Stimulated activated effector memory CD8-positive, alpha-beta T cell treated with anti-CD3 and anti-CD28 coated beads, Interleukin-12 subunit alpha, Interleukin-12 subunit beta, amount 100 ng/mL, for 72 hours (primary cell): ENCODE measurements at places on chromosomes 4 and X.

GRCh38 chrX:44947995-44948394, 75.0 kb downstream of the KDM6A start:
- DNase-seq: no peak

DNA sequence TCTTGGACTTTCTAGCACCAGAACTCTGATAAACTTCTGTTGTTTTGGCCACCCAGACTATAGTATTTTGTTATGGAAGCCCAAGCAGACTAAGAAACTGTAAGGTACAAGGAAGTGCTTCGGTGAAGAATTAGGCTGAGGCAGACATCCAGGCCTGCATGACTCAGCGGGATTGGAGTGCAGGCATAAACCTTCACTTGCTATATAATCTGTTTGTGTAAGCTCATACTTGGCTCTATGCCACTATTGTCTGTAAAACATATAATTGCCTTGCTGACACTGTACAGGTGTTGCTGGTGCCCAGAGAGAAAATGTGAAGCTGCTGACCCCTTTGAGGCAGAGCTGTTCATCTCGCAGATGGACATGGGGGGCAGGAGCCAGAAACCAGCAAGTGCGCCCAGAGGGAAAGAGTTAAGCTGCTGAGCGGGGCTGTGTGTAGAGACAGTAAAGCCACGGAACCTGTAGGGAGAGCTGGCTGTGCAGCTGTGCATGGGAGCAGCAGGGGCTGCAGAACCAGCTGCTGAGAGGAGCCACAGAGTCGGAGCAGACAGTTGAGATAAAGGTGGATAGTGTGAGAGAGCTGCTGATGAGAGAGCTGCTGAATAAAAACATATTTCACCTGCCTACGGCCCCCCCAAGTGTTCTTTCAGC, 96.2 kb downstream of the RBM46 start:
- no peak for DNase-seq

DNA sequence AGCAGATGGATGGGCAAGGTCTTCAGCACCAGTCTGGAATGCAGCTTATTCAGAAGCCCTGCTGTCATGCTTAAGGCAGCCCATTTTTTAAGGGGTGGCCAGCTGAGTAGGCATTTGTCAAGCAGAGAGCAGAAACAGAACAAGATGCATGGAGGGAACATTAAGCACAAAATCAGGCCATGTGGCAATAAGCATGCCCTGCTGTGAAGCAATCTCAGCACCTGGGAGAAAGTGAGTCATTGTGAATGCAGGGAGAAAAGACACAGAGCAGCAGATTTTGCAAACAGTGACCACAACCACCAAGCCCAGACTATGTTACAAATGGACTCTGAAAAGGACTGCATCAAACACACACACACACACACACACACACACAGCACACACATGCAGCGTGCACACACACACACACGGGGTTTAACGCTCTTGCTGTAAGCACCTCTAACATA, 94.1 kb upstream of the GALNT7 start:
- DNase-seq: no peak

DNA sequence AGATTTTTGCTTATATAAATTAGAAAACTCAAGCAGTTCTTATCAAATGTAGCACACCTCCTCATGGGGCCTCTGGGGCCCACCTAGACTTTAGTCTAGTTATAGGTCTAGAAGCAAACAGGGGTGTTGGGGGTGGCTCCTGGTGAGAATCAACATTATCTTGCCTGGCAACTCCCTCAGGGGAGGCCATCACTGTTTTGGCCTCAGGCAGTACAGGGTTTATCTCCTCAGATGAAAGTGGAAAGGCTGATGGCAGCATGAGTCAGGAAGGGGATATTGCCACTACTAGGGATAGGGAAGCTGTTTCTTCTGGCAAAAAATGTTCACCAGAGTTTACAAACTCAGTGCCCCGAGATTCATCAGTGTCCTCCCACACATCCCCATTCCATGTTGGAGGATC, 232.4 kb upstream of the BMP3 start:
- no peak for DNase-seq

DNA sequence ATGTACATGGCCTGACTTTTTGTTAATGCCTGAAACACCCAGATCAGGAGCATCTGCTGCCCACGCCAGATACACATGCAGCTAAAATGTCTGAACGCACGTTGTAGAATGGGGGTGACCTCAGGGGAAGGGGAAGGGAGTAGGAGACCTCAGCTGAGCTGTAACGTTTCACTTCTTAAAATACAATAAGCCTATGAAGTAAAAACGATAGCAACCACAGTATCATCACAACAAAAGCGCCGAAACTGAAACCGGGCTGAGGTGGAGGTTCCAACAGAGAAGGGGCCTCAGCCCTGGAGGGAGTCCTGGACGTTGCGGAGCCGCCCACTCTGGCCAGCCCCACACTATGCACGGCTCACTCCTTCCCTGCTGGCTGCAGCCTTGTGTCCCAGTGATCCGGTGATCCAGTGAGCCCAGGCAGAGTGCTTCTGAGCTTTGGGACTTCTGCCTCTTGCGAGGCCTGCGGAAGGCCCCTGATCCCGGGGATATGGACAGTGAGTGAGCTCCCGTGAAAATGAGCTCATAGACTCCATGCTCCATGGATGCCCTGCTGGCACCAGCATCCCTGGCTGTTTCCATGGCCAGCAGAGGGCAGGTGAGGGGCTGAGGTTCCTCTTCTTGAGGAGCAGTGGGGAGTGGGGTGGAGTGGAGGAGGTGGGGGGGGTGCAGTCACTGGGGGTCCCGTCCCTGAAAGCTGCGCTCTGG, 52.0 kb downstream of the HMX1 start:
- DNase-seq: peak; percentile 20

DNA sequence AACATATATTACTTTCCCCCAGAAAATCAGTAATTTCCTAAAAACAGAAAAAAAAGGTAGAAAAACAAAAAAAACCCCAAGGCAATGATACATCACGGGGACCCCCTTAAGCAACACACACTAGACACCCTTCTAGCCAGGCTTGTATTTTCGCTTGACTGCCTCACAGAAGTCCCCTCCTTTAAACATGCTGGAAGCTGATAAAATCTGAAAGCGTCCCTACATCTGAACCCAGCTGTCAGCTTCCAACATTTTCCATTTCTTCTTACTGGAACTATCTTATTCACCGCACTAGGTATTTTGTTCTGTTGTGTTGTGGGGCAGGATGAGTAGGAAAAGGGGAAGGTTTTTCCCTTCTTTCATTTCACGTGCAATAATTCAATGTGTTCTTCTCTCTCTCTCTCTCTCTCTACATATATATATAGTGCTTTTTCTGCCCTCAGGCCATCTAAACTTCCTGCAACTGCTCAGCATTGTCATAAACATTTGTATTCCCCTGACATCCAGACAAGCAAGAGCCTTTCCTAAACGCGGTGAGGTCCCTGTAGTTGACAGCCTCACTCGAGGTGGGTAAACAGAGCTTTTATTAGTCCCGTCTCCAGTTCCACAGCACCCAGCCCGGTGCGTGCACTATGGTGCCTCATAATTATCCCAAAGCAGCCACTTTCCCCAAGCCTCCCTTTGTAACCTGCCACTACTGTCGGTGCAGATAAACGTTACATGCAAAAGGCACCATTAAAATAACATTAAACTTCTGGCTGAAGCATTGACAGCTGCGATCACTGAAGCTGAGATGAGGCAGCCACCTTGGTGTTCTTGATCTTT, 82.5 kb downstream of the GATB start:
- DNase-seq: no peak

DNA sequence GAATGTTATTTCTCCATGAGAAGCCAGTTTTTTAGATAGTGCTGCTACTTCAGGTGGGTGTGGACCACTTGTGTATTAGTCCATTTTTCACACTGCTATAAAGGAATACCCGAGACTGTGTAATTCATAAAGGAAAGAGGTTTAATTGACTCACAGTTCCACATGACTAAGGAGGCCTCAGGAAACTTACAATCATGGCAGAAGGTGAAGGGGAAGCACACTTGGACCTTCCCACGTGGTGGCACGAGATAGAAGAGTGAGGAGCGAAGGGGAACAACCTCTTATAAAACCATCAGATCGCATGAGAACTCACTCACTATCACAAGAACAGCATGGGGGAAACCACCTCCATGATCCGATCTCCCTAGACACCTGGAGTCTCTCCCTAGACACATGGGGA, 3.4 kb upstream of the PPID start:
- DNase-seq: no peak

DNA sequence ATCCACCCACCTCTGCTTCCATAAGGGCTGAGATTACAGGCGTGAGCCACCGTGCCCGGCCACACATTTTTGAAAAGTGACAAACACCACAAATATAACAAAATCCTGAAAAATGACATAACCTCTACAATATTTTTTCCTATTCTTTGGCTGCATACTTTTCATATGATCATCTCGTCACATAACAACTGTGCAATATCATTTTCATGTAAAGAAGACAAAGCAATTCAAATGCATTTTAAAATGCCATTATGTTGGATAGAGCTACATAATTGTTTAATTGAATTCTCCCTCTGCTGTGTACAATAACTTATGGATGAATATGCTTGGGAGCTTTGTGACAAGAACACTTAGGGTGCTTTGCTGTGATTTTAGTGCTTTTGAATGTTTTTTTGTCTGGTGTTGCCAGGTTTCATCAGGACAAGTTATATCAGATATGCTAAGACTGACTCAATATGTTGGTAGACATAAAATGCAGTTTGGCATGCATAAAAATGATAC, 132.9 kb downstream of the CHIC2 start:
- no peak for DNase-seq

GRCh38 chr4:6390356-6390755, 82.1 kb downstream of the PPP2R2C start:
- no peak for DNase-seq

GRCh38 chrX:34770511-34770910, 113.4 kb upstream of the TMEM47 start:
- DNase-seq: no peak

GRCh38 chr4:11647433-11647832, 218.7 kb upstream of the HS3ST1 start:
- DNase-seq: no peak

DNA sequence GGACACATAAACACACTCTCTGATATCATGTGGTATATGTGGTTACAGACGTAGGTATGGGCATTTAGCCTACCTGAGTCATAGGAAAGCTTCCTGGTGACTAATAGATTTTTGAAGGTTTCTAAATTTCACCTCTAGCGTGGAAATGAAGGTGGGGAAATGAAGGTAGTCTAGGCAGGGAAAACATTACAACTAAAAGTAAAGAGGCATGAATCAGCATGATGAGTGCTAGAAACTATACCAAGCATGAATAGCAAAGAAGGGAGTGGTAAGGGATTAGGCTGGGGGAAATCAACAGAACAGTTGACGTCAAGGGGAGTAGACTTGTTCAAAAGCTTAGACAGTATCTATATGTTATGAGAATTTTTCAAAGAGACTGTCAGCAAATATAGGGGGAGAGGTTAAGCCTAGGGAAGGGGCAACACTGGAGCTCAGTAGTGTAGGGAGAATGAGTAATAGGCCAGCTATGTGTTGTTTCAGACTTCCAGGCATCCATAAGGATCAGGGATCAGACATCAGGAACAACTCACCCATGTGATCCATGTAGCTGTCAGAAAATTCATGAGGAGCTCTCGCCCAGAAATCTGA, 279.3 kb upstream of the DIPK2B start:
- DNase-seq: no peak

DNA sequence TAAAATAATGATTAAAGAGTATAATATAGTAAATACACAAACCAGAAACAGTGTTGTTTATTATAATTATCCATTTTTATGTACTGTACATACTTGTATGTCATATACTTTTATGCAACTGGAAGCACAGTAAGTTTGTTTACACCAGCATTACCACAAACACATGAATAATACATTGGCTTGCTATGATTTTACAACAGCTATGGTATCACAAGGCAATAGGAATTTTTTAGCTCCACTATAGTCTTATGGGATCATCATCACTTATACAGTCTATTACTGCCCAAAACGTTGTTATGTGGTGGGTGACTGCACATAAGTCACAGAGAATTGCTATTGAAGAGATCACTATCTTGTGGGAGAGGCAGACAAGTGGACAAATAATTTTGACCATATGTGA, 1.8 kb upstream of the PF4V1 start:
- no peak for DNase-seq

GRCh38 chrX:150234126-150234525, 129.0 kb upstream of the MAMLD1 start:
- no peak for DNase-seq

GRCh38 chr4:180333162-180333561, 1910.0 kb upstream of the TENM3 start:
- no peak for DNase-seq

DNA sequence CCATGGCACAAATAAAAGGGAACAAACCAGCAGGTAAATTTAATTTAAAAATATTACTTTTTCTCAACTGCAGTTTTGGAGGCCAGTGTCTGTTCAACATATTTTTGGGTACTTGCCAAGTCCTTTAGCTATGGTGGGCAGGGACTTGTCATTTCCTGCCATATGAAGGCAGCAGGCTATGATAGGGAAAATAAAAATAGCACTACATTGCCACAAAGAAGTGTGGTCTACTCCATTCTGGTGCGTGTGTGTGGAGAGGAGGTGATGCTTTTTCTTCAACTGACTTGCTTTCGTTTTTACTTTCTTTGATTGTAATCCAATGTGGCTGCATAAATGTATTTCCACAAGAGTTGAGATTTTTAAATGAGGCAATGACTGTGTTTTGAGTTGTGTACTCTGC, 17.2 kb downstream of the GPR174 start:
- DNase-seq: no peak

DNA sequence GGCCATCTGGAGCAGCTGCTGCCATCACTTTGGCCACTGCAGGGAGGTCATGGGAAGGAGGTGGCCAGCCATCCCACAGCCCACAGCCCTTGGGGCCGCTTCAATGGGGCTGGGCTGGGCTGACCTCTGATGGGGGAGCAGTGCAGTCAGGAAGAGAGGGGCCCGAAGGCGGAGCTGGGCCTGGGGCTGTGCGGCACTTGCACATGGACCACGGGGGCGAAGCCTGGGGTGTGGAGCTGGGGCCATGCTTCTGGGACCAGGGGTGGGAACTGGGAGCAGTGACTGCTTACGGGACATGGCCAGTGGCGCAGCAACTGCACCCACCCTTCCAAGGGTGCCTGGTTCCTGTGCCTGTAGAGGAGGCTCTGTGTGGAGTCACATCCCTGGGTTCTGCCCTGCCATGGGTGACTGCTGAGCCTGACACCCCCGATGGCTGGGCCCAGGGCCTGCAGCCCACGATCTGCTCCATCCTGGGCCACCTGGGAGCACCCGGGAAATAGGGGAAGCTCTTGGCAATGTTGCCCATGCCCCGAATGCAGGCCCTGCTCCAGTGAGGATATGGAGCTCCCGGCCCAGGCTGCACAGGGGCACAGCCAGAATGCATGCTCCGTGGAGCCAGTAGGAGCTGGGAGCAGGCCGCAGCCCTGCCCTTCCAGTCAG, 22.4 kb upstream of the SULT1B1 start:
- no peak for DNase-seq
